Stimulated activated CD8-positive, alpha-beta memory T cell treated with anti-CD3 and anti-CD28 coated beads, Interleukin-15, amount 100 ng/mL, for 48 hours (primary cell): ENCODE measurements at places on chromosomes 4 and X.

- DNase-seq: peak; percentile 6
These were observed 14.7 kb upstream of the CT55 start for GRCh38 chrX:135185795-135186443.

DNA sequence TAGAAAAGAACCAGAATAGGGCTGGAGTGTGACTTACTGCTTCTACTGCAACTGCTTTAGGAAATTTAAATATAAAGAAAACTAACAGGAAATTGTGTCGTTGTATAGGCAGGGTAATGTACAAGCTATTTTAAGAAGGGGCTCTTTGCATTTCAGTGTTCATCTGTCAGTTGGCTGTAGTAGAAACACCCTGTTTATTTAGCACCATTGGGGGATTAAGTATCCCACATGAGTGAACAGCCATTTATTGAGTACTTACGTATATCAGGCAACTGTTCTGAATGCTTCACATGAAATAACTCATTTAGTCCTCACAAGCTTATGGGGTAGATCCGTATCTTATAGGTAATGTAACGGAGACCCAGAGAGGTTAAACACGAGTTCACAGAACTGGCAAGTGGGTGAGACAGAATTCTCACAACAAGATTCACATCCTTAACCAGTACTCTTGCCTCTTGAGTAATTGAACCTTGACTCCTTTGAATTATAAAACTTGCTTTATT, 23.9 kb downstream of the STIM2 start:
- no peak for DNase-seq

- DNase-seq: no peak
These were observed 571.3 kb downstream of the PACRGL start for GRCh38 chr4:21271439-21272052.

DNA sequence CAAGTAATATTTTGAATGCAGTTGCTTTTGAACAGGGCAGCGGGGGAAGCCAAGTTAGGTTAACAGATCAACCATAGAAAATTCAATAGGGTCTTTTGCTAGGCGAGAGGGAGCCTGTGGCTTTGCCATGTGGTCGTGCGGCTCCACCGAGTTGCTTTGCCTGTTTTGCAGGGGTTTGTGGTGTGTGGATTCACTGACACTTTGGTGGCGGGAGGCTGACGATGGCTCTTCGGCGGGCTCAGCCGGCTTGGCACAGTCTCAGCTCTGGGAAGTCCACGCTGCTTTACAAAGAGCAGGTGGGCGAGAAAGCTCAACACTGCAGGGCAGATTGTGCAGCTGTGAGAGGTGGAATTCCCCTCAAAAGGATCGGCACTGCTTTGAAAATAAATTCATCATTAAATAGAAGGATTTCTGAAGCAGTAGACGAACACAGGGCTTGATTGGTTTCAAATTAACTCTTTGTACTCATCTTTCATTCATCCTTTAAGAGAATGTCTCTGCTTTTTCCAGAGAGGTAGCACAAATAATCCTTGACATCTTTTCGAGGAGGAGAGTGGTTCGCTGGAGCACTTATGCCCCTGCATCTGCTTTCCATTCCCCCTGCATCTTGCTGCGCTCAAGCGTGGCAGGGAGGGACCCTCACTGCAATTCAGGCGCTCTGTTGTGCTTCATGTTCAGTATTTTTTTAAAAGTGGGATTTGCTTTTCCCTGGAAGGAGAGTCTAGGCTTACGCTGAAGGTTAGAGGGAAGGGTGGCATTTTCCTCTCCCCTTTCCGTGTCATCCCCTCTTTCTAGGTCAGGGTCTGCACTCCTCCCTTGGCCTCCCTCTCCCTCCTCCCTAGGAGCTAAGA, 201.8 kb upstream of the LEF1 start:
- DNase-seq: peak; percentile 42

DNA sequence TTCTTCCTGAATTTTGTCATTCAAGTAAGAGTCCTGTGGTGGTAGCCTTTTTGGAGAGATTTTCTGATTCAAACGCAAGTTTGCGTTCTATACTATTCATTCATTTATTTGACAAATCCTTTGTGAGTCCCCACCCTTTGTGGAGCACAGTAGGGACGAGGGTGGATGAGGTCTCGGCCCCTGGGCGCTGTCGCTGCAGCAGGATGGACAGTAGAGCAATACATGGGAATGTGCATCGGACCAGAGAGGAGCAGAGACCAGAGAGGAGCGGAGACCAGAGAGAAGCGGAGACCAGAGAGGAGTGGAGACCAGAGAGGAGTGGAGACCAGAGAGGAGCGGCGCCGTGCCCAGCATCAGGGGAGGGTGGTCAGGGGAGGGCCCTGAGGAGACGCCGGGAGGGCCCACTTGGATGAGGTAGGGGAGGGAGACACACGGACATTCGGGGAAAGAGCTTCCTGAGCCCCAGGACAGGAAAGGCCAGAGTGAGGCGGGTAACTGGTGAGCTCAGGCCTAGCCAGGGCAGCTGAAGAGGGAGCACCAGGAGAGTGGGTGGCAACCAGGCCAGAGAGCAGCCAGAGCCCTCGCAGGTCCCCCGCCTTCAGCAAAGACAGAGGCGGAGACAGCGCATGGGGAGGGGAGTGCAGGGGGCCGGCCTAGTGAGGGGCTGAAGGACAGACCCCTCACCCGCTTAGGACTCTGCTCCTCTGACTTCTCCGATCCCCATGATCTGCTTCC, 67.3 kb downstream of the NAT8L start:
- DNase-seq: no peak

GRCh38 chr4:38314663-38315062, 349.3 kb upstream of the KLF3 start:
- DNase-seq: no peak

DNA sequence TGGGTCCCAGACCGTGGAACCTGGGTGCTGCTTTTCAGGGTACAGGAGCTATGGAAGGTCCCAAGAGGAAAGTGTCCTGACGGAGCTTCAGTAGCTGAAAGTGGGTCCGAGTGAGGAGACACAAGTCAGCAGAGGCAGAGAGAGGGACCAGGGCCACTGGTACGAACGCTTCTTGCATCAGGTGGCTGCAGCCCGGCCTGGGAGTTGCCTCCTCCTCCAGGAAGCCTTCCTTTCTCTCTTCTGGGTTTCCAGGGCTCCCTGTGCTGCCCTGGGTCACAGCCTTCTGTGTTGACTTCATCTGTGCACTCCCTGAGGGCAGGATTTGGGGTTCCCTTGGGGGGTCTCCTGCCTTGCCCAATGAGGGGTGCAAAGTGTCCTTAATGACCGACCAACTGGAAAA, 94.5 kb downstream of the SORCS2 start:
- no peak for DNase-seq

- no peak for DNase-seq
These were observed 11.2 kb downstream of the HNRNPD start for GRCh38 chr4:82362565-82362964.

GRCh38 chr4:119537586-119537985, 91.0 kb downstream of the PDE5A start:
- no peak for DNase-seq

- no peak for DNase-seq
These were observed 8.3 kb downstream of the MAGEA11 start for GRCh38 chrX:149720021-149720689.

- no peak for DNase-seq
These were observed 76.0 kb upstream of the AP1S2 start for GRCh38 chrX:15930585-15930984.

DNA sequence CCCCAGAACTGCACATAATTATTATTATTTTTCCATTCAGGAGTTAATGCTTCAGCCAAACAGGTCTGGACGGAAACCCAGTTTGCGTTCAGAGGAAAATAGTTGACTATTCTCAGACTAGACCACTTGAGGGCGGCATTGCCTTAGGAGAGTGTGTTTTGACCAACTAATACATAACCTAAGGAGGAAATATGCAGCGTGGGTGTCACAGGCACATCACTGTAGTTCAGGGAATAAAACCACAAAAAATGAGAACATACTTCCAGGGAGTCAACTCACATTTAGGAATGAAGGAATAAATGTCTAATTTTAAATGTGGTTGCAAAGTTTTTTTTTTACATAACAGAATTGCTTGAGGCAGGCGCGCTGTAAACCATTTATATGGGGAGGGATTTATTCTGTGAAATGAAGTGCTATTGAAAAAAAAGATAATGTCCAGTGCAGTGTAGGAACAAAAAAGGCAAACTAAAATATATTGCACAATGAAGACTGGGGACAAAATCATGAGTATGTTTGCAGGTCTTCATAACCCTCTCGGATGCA, 93.3 kb downstream of the SYNPO2 start:
- DNase-seq: no peak

GRCh38 chr4:111031001-111031579, 408.2 kb upstream of the PITX2 start:
- no peak for DNase-seq

DNA sequence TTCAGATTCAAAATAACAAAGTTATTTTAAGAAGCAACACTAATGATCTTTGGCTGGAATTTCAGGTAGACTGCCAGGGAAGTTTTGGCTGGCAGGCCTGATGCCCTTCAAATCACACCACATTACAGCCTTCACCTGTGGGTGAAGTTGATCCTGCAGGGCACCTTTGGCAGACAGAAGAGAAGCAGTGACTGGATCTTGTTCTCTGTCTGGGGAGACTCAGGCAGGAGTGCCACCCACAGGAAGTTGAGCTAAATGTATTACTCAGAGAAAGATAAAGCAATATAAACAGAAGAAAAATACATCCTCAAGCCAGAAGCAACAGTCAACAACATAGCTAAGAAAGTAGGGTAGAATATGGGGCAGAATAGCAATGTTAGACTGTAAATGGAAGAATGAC, 12.8 kb upstream of the CFAP299 start:
- no peak for DNase-seq
